ENCODE measurements at places on chromosomes 1 and 21.
A peak's percentile ranks its signal among the peaks of the same experiment; 100 is the strongest.

DNA sequence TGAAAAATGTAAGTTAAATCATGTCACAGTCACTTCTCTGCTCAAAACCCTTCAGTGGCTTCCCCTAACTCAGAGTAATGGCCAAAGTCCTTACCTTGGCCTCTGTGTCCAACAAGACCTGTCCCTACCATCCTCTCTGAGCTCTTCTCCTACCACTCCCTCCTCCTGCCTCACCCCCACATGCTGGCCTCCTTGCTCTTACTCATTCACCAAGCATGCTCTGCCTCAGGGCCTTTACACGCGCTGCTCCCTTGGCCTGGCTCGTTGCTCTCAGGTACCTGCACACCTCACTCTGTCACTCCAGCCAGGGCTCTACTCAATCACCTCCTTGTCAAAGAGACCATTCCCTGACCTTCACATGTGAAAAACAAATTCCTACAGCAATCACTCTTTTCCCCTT lies 54.2 kb downstream of the SEC16B start:
- DNase-seq = no peak

DNA sequence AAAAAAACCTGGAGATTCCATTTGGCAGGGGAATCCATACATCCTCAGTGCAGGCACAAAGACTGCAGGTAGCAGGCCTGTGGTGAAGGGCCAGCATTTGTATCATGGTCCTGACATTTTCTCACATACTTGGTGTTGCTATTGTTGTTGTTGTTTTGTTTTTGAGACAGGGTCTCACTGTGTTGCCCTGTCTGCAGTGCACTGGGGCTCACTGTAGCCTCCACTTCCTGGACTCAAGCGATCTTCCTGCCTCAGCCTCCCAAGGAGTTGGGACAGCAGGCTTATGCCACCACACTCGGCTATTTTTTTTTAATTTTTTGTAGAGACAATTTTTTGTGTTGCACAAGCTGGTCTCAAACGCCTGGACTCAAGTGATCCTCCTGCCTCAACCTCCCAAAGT lies 140.8 kb upstream of the ZNF644 start:
- DNase-seq = no peak

- no peak for DNase-seq
Measured at GRCh38 chr1:170146720-170147263, 1.0 kb downstream of the NTMT2 start.

DNA sequence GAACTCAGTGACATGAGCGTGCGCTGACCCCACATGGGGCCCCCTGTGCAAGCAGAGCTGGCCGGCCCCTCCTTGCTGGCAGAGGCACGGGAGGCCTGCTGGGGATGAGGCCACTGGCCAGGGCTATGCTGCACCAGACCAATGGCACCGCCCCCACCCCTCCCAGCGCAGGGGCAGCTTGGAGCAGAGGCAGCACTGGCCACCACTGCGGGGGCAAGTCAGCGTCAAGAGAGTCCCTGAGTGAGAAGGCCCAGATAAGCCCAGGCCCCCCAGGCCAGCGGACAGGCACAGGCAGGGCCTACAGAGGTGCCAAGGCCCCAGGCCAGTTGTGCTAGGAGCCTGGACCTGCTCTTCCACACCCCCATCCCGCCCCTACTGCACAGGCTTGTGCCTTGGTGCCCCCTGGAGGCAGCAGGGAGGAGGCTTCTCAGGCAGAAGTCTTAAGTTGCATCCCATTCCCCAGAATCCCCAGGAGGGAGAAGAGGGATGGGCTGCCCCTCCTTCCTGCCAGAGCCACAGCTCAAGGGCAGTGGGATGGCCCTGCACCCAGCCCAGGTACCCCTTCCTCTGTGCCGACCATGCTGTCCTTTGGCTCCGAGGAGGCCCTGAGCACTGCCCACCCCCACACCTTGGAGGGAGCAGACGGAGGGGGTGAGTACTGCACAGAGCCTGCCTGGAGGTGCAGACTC lies 35.8 kb downstream of the EPHX1 start:
- peak; percentile 47 for DNase-seq

DNA sequence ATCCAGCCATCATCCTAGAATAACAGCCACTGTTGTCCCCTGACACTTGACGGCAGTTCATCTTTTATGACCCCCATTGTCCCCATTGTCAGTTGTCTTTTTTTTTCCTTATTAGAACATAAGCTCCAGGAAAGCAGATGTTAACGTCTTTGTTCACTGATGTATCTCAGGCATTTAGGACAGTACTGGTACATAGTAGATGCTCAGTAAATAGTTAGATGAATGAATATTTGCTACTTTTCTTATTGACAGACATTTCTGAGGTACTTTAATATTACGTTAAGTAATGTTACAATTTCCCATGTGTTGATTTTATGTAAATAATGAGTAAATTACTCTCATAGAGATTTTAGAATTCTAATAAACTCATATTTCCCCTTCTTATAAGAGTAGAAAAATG lies 69.5 kb downstream of the ADARB1 start:
- no peak for DNase-seq

DNA sequence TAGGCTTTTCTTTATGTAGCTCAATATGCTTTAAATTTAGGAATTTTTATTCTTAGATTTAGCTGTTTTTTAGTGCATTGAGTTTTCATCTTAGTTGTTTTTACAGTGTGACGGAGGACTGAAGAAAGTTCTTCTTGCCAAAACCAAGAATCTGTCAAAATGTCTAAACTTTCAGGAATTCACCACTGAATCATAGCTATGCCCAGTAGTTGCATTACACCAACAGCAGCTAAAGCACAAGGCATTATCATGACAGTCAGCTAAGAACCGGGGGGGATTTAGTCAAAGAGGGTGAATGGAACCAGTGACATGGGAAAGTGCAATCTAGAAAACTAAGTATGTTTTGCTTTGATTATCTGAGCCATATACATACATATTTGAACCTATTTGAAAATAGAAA lies 6.5 kb upstream of the C1orf146 start:
- DNase-seq = peak; percentile 8

DNA sequence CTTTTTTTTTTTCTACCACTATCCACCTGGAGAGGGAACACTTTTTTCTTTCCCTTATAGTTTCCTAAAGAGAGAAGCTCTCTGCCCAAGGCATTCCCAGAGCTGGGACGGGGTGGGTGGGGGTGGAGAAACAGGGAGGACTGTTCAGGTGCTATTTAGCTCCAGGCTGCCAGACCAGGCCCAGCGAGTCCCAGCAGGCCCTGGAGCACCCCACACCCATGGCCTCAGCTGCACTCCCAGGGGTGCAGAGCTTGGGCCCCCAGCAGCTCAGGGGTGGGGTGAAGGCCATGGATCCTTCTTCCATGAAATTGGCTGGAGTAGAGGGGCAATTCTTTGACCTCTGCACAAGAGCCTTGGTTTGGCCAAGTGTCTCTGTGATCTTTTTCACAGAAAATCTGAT lies 4.1 kb downstream of the ETV3L start:
- DNase-seq = no peak

DNA sequence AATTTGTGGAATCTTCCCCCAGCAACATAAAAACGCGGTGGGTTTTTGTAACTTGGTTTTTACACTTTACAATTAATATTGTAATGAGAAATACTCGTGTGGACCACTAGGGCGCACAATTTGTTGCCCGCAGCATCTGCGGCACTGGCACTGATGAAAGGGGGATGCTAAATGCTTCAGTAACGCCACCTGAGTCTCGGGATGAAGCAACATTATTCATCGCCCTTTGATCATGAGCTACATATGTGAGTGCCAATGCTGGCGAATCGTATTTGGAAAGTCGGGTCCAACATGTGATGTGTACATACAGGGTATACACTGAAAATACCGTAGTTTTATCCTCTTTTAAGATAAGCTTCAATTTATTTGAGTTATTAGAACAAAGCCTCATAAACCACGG lies 34.2 kb upstream of the COX20 start:
- DNase-seq = peak; percentile 1

DNA sequence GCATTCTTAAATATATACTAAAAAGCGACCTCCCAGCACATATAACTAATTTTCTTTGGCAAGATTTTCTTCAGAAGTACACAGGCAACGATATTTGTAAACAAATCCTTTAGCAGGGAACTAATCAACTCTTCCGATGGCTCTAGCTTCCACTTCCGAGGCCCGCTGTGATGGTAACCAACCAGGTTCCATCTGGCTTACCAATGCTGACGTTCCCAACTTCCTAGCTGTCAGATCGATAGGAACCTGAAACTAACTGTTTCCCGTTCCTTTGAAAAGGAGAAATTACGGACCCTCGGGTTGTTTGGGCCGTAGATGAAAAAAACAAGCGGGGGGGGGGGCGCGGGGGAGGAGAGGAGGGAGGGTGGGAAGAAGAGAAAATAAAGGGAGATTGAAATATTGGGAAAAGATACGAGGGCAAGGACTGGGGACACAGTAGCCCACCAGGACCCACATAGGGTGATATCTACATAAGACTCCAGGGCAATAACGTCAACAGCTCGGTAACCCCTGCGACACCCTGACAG lies 513 bp downstream of the GTF2B start:
- DNase-seq = no peak

GRCh38 chr1:78009836-78010235 lies 5.1 kb downstream of the DNAJB4 start:
- DNase-seq = peak; percentile 13

DNA sequence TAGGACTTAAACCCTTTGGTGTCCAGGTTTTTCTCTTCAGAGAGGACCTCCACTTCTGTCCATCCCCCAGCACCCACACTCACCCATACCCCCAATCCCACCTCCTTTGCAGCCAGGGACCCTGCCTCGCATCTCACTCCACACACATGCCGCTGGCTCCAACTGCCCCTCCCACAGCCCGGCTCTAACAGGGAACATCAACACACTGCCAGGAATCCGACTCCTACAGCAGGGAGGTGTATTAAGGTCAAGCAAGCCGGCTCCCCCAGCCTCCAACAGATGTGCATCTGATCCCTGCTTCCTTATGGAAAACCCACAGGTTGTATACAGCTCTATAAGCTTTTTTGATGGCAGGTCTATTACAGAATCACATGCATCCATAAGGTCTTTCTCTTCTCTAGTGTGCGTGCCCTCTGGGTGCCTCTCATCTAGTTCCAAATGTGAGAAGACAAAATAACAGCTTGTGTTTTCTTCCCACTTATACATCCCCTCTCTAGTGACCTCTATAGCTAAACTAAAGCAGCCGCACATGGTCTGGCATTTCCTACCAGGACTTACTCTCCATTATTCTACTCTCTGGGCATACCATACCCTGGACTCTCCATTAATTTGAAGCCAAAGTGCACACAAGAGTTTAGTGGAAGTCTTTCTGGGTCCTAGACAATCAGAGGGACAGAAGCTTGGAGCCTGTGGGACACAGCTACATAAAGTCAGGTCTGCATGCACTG lies 16.3 kb downstream of the PIK3C2B start:
- DNase-seq = no peak

DNA sequence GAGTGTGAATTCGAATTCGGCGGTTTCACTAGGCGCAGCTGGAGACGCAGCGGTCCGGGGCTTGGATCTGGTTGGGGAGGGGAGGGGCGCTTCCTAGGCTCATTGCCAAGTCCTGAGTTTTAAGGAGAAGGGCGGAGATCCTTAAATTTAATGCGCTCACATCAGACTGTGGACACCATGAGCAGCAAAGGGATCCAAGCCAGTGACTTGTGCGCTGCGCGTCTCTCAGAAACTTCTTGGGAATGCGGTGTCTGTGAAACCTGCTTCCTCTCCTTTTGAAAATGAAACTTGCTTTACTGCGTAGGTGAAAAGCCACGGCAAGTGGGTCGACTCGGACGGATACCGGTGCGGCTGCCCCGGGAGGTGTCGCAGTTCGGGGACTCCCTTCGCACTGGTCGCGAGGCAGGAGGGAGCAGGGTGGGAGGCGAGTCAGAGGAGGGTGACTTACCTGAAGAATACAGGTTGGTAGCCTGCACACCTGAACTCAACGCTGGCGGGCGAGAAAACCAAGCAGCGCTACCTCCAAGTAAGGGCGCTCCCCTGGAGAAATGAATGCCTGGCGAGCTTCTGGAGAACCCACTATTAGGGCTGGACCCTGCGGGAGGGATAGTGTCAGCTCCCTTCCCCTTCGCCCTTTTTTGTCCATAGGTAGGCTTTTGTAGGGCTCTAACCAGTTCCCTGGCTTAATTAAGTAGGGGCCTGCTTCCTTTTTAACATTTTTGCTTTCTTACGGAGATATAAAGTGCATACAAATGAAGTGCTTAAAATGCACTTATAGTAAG lies 992 bp downstream of the TENT5C start:
- no peak for DNase-seq

GRCh38 chr1:109163551-109163950 lies 49.6 kb downstream of the ELAPOR1 start:
- DNase-seq = no peak

- DNase-seq = no peak
Measured at GRCh38 chr1:62228883-62229187, 34.2 kb downstream of the L1TD1 start.

- no peak for DNase-seq
Measured at GRCh38 chr1:160117300-160117699, 1.7 kb downstream of the ATP1A2 start.

DNA sequence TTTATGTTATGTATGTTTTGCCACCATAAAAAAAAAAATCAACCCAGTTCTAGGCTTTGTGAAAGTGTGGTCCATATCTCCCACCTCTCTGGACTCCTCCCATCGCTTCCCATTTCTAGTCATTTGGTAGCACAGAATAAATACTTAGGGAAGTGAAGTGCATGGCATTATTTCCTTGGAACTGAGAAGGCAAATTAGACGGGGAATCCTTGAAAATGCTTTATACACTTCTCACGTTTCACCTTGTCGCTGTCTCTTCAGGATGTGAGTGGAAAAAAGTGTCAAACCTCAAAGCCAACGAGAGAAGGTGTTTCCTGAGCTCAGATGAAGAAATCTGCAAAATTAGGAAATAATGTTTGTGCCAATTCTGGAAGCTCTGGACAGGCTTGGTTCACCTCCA lies 209.9 kb downstream of the ATG4C start:
- DNase-seq = no peak

DNA sequence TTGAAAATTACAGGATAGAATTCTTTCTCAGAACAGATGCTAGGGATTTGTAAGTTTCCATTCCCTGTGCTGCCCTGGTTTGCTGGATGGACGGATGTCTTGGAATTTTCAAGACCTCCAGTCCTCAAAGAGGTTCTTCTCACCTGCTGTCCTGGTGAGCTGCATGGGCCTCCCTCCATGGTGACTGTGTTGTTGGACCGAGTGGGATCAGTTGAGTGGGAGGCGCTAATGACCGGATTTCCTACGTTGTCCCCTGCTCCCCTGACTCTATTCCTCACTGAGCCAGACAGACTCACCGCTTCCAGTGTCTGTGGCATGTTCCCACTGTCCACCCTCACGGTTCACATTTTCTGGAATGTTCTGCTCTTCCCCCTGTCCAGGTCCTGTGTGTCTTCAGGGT lies 229.8 kb downstream of the CAMTA1 start:
- DNase-seq = no peak
